Fibroblast of skin of right biceps (primary cell): ENCODE measurements at places on chromosomes 13 and 19.

GRCh38 chr19:19260417-19261214, 12.5 kb downstream of the TM6SF2 start:
- no peak for DNase-seq

- DNase-seq = no peak
These were observed 272.0 kb downstream of the LMO7 start for GRCh38 chr13:75908141-75908540.

DNA sequence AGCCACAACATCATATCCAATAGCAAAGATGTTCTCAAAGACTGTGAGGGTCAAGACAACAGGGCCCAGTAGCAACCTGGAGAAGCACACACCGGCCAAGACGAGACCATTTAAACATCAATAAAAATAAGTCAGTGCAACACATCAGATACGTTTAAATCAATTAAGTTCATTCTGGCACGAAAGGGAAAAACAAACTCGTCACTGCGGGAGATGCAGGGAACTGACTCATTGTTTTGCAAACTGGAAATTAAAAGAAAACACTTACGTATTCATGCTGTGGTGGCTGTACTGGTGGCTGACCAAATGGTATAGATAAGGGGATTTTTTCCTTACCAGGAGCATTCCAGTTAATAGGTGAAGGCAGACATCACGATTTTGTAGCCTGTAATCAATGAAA, 26.3 kb upstream of the SLC15A1 start:
- no peak for DNase-seq

GRCh38 chr13:27851096-27851850, 59.0 kb downstream of the GSX1 start:
- DNase-seq = no peak

GRCh38 chr19:16306728-16307402, 17.8 kb upstream of the KLF2 start:
- no peak for DNase-seq
